Stimulated activated CD4-positive, alpha-beta T cell treated with anti-CD3 and anti-CD28 coated beads, Interleukin-1b, Interleukin-23, amount 100 ng/mL, for 1 hour (primary cell): ENCODE measurements at places on chromosomes 1 and 21.

GRCh38 chr1:46171351-46171750 is 3.5 kb upstream of the TSPAN1 start:
- no peak for DNase-seq

GRCh38 chr1:83942914-83943313 is 56.0 kb downstream of the TTLL7 start:
- no peak for DNase-seq

- DNase-seq, result no peak
Measured at GRCh38 chr1:24266998-24267397, 52.2 kb upstream of the GRHL3 start.

DNA sequence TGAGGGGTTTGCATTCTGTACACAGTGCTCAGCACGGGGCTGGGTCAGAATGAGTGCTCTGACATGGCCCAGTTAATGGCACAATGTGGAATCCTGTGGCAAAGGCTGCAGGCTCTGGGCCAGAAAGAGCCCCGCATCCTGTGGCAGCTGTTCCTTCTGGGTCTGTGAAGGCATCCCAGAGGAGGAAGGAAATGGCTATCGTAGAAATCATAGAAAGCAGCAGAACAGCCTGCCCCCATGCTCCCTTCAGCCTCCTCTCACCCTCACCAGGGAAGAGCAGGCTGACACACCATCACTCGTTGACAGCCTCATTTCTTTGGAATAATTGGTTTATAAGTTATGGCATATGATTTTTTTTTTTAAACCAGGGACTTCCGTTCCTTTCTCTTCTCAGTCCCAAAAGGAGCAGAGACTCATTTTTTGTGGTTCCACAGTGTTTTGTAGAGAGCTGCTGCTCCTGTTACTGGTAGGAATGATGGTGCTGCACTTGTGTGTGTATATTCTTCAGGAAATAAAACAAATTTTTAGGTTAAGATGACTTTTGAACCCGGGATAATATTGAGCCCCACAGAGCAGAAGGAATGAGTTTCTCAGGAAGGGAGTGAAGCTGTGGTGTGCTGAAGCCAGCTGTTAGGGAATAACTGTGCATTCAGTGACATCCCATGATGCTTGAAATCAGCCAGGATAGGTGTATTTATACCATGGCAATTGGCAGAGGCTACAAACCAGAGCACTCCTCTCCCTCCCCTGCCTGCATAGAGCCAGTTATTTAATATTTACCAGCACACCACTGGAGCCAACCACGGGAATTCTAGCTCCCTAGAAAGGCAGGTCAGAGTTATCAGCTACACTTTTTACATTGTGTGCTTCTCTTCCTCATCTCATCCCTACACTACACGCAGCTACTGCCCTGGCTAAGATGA is 32.0 kb downstream of the PLXNA2 start:
- no peak for DNase-seq
